ENCODE measurements at places on chromosomes 13 and 19. TPM values are rescaled to one million over a fixed set of nuclear protein-coding genes. Genes with fewer than 3 reads are reported as not detected.
A peak's percentile ranks its signal among the peaks of the same experiment; 100 is the strongest.

GRCh38 chr19:12996406-12997094, 1.3 kb downstream of the NFIX start:
- no peaks in the 10 kb centered on the region for H3K36me3 ChIP-seq
- H3K27me3 ChIP-seq, result no peaks in the 10 kb centered on the region
- no peak for DNase-seq
- H3K27ac ChIP-seq, result peak overlapping the region; percentile 71

GRCh38 chr19:4083677-4084546, 17.2 kb upstream of the ZBTB7A start:
- no peaks in the 10 kb centered on the region for H3K27me3 ChIP-seq
- no peaks in the 10 kb centered on the region for H3K36me3 ChIP-seq
- DNase-seq, result no peak

DNA sequence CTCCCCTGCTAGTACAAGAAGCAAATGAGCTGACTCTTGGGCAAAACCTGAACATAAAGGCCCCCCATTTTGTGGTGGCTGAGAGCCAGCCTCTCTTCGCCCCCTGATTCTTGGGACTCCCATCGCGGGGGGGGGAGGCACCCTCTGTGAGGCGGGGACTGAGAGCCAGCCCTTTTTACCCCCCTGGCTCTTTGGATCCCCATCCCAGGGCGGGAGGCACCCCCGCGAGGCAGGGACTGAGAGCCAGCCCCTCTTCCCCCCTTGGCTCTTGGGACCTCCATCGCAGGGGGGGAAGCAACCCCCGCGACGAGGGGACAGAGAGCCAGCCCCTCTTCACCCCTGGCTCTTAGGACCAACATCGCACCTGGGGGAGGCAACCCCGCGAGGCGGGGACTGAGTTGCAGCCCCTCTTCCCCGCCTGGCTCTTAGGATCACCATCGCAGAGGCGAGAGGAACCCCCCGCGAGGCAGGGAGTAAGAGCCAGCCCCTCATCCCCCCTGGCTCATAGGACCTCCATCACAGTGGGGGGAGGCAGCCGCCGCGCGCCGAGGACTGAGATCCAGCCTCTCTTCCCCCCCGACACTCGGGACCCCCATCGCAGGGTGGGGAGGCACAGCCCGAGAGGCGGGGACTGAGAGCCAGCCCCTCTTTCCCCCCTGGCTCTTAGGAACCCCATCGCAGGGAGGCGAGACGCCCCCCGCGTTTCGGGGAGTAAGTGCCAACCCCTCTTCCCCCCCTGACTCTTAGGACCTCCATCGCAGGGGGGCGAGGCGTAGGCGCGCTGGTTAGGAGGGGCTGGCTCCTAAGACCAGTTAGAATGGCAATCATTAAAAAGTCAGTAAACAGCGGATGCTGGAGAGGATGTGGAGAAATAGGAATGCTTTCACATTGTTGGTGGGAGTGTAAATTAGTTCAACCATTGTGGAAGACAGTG, 2428.4 kb upstream of the PCDH20 start:
- no peak overlapping the region for H3K4me3 ChIP-seq
- H3K27me3 ChIP-seq, result no peaks in the 10 kb centered on the region
- H3K36me3 ChIP-seq, result no peaks in the 10 kb centered on the region
- no peak for DNase-seq

DNA sequence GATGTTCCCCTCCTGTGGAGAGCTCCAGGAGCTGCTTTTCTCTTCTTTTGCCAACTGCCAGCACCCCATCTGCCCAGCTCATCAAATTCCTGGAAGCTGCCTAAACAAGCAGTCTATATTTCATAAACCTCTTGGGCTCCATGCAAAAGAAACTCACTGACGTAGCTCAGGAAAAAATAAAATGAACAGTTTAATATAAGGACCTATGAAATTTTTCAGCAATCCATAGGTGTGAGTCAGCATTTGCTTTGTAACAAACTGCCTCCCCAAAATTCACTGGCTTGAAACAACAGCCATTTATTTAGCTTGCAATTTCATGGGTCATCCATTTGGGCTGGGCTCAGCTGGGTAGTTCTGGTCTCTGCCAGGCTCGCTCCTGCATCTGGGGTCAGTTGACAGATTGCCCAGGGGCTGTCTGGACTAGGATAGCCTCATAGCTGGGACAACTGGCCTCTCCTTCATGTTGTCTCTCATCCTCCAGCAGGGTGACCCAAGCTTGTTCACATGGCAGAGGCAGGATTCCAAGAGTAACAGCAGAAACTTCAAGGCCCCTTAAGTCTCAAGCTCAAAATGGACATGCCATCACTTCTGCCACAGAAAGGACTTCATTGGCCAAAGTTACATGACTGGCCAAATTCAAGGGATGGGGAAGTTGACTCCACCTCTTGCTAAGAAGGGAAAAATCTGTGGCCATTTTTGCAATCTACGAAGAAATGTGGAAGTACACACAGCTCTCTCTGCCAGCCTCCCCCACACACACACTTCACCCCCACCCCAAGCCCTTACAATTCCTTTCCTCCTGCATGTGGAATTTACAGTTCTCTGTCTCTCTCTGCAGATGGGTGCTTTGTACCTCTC, 7.9 kb upstream of the PVR start:
- no peak overlapping the region for H3K4me3 ChIP-seq
- no peaks in the 10 kb centered on the region for H3K27me3 ChIP-seq
- no peaks in the 10 kb centered on the region for H3K4me1 ChIP-seq
- DNase-seq, result no peak
- 0 out of 2 replicates have a peak, but pooled peaks cover 4% of the 10 kb centered on the region for H3K36me3 ChIP-seq
- no peak overlapping the region for H3K27ac ChIP-seq

DNA sequence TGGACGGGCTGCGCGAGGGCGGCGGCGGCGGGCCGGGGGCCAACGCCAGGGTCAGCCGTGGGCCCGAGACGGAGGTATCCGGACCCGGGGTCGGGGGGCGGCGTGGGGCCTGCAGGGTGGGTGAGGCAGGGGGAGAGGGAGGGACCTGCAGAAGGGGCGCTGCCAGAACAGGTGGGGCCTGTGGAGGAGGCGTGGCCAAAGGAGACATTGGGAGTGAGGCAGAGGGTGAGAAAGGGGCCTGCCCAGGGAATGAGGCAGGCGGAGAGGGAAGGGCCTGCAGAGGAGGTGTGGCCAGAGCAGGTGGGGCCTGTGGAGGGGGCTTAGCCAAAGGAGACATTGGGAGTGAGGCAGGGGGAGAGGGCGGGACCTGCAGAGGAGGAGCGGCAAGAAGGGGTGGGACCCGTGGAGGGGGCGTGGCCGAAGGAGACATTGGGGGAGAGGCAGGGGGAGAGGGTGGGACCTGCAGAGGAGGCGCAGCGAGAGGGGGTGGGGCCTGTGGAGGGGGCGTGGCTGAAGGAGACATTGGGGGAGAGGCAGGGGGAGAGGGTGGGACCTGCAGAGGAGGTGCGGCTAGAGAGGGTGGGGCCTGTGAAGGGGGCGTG, 4.2 kb downstream of the PRR36 start:
- H3K4me3 ChIP-seq, result peak overlapping the region; percentile 39
- no peaks in the 10 kb centered on the region for H3K27me3 ChIP-seq
- H3K4me1 ChIP-seq, result peaks cover 30% of the 10 kb centered on the region
- H3K36me3 ChIP-seq, result no peaks in the 10 kb centered on the region
- DNase-seq, result peak; percentile 79

DNA sequence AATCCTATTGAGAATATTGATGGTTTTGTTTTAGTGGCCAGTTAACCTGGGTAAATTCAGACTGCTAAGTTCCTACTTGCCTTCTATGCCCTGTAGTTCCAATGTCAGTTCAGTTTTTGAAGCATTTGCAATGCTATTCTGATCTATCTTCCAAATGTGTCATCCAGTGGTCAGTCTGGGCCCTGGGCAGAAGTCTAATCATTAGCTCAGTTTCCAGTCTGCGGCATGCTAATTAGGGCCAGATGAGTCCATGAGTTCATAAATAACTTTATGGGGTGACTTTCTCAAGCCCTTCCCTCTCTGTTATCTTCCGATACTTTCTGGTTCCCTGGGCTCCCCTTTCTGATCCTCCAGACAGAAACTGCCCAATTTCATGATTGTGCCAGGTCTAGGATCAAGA, 32.7 kb downstream of the FAM187B start:
- no peaks in the 10 kb centered on the region for H3K36me3 ChIP-seq
- no peak for DNase-seq
- no peak overlapping the region for H3K27ac ChIP-seq
- no peak overlapping the region for H3K4me3 ChIP-seq

DNA sequence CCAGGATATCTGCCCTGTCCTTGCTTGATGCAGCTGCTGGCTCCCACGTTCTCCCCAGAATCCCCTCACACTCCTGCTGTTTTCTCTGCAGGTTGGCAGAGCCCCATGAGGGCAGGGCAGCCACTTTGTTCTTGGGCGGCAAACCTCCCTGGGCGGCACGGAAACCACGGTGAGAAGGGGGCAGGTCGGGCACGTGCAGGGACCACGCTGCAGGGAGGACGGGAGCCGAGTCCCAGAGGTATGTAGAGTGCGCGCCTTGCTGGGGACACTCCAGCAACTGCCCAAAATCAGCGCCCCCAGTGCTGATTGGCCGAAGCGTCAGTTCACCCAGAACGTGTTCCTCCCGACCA, 30.3 kb upstream of the MIER2 start:
- no peak overlapping the region for H3K4me3 ChIP-seq
- peaks cover 5% of the 10 kb centered on the region for H3K4me1 ChIP-seq
- H3K27me3 ChIP-seq, result no peaks in the 10 kb centered on the region
- H3K27ac ChIP-seq, result no peak overlapping the region
- no peak for DNase-seq
- no peaks in the 10 kb centered on the region for H3K36me3 ChIP-seq

Gene PEG3
- total RNA-seq, result 0.34 TPM

Gene PLIN3
- 207 TPM for total RNA-seq

GRCh38 chr13:45682494-45683008, 19.6 kb upstream of the CBY2 start:
- DNase-seq, result no peak
- H3K27ac ChIP-seq, result no peak overlapping the region
- peaks cover 7% of the 10 kb centered on the region for H3K4me1 ChIP-seq
- H3K4me3 ChIP-seq, result no peak overlapping the region
- H3K36me3 ChIP-seq, result no peaks in the 10 kb centered on the region

Gene NOVA2
- total RNA-seq, result 2.5 TPM

DNA sequence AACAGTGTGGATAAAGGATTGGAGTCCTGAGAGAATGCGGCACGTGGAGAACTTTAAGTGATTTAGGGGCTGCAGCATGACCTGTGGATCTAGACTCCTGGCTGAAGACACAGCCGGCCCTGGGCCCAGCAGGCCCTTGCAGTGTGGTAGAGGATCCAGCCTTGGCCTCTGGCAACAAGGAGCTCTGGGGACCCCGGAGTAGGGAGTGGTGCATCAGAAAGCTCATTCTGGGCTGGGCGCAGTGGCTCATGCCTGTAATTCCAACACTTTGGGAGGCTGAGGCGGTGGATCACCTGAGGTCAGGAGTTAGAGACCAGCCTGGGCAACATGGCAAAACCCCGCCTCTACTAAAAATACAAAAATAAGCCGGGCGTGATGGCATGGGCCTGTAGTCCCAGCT, 76.0 kb downstream of the CHST8 start:
- no peaks in the 10 kb centered on the region for H3K36me3 ChIP-seq
- no peak overlapping the region for H3K27ac ChIP-seq
- no peak overlapping the region for H3K4me3 ChIP-seq
- H3K27me3 ChIP-seq, result peaks cover 37% of the 10 kb centered on the region
- DNase-seq, result no peak

GRCh38 chr19:18850471-18851375, 19.0 kb downstream of the UPF1 start:
- no peak overlapping the region for H3K4me3 ChIP-seq
- no peak for DNase-seq
- H3K27ac ChIP-seq, result no peak overlapping the region
- peaks cover 75% of the 10 kb centered on the region for H3K36me3 ChIP-seq
- H3K4me1 ChIP-seq, result no peaks in the 10 kb centered on the region
- H3K27me3 ChIP-seq, result no peaks in the 10 kb centered on the region

DNA sequence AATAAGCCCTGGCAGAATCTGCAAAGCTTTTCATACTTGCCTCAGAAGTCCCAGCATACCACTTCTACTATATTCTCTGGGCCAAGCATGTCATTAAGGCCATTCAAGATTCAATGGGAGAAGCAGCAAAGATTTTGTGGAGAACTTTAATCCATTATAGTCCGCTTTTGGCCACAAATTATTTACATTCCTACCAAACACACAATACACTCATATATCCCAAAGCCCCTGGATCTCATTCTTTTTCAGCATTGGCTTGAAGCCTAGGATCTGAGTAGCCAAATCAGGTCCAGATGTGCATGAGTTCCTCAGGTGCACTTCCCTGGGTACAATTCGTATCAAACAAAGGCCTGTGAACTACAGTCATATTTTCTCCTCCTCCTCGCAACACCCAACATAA, 203.4 kb downstream of the NDFIP2 start:
- no peaks in the 10 kb centered on the region for H3K36me3 ChIP-seq
- H3K27me3 ChIP-seq, result no peaks in the 10 kb centered on the region
- DNase-seq, result no peak
- H3K4me1 ChIP-seq, result no peaks in the 10 kb centered on the region
- H3K4me3 ChIP-seq, result no peak overlapping the region

DNA sequence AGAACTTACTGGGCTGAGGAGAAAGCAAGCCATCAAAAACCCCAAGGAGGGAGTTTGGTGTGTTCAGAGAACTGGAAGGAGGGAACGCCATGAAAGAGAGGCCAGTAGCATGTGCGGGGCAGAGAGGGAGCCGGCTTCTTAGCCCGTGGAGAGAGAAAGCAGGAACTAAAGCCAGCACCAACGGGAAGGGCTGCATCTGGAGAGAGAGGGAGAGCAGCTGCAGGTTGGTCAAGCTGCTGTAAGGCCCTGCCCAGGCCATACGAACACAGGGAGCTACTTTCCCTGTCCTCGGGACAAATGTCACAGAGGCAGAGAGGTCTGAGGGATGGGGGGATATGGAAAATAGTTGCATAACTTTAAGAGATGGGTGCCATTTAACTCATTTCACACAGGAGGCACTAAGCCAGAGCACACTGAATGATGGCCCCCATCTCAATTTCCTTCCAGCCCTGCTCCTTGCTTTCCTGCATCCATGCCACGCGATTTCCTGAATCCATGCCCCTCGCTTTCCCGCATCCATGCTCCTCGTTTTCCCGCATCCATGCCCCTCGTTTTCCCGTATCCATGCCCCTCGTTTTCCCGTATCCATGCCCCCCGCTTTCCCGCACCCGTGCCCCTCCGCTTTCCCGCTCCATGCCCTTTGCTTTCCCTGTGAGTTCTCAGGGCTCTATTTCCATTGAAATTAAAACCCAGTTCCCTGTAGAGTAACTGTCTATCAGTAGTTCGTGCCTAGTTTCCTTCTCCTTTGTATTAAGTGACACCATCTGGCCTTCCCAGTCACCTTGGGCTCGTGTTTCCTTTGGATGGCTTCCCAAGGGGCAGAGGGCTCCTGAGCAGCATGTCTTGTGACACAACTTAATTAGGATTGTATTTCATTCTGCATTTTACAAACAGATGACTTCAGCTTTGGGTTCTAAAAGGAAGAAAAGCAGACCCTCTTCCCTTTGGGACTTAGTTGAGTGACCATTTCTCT, 31.5 kb upstream of the TPT1 start:
- no peak overlapping the region for H3K27ac ChIP-seq
- H3K4me1 ChIP-seq, result peaks cover 21% of the 10 kb centered on the region
- DNase-seq, result no peak
- no peaks in the 10 kb centered on the region for H3K27me3 ChIP-seq
- no peaks in the 10 kb centered on the region for H3K36me3 ChIP-seq
- H3K4me3 ChIP-seq, result no peak overlapping the region

Gene LRRC4B
- total RNA-seq, result 0.89 TPM

- H3K4me3 ChIP-seq, result no peak overlapping the region
- no peaks in the 10 kb centered on the region for H3K27me3 ChIP-seq
- no peaks in the 10 kb centered on the region for H3K4me1 ChIP-seq
- H3K27ac ChIP-seq, result no peak overlapping the region
- no peak for DNase-seq
Measured at GRCh38 chr13:50974268-50974667, 64.7 kb downstream of the RNASEH2B start.

Gene MADCAM1
- total RNA-seq, result 0.57 TPM
